GM12864 (cell line): ENCODE measurements at places on chromosomes 5 and 9.

GRCh38 chr5:177036921-177037320 is 14.4 kb downstream of the ZNF346 start:
- no peak for DNase-seq

- no peak for DNase-seq
Measured at GRCh38 chr9:114806526-114806900, 674 bp upstream of the TNFSF15 start.

- DNase-seq, result no peak
Measured at GRCh38 chr5:126961702-126962101, 68.7 kb downstream of the MARCHF3 start.

DNA sequence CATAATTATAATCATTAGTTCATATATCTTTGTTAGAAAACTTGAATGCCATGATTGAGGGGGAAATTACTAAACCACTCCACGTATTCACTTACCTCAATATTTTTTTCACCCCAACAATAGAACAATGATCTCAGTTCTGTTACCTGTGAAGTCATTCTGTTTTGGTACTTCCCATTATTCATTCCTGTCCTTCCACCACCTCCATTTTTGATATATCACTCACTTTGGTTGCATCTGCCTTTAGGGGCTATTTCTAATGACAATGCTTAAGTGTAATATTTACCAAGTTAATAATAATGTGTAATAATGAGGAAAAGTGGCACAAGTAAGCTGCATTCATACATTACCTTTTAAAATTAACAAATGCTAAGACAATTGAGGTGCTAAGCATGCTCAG is 218.4 kb downstream of the SPATA31D1 start:
- DNase-seq, result no peak

GRCh38 chr5:45796959-45797553 is 100.9 kb upstream of the HCN1 start:
- DNase-seq, result no peak

DNA sequence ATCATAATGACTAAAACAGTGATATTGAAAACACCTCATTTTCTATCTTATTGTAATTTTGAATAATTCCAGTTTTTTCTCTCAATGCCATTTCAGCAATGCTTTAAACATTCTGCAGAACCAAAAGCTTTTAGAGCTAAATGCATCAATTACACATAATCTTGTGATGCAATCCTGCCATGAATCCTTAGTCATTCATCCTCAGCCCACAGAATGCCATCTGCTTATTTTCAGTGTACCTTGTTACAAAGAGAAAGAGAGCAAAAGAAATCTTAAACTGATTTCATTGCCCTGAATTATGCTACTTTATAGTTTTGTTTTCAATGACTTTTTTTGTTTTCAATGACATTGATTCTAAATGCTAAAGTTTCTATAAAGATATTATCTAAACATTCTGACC is 1234.8 kb upstream of the C9orf72 start:
- DNase-seq, result no peak

DNA sequence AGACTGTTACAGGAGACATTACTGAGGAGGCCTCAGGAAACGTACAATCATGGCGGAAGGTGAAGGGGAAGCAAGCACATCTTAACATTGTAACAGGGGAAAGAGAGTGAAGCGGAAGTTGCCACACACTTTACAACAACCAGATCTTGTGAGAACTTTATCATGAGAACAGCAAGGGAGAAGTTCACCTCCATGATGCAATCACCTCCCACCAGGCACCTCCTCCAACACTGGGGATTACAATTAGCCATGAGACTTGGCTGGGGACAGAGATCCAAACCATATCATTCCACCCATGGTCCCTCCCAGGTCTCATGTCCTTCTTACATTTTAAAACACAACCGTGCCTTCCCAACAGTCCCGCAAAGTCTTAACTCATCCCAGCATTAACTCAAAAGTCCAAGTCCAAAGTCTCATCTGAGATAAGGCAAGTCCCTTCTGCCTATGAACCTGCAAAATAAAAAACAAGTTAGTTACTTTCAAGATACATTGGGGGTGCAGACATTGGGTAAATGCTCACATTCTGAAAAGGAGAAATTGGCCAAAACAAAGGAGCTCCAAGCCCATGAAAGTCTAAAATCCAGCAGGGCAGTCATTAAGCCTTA is 138.3 kb downstream of the TMEM161B start:
- DNase-seq, result no peak

GRCh38 chr5:56054666-56055065 is 59.9 kb upstream of the IL6ST start:
- DNase-seq, result no peak
